ENCODE measurements at places on chromosomes 6 and 20.

GRCh38 chr20:55744896-55745295 is 260.4 kb downstream of the CBLN4 start:
- DNase-seq = no peak

DNA sequence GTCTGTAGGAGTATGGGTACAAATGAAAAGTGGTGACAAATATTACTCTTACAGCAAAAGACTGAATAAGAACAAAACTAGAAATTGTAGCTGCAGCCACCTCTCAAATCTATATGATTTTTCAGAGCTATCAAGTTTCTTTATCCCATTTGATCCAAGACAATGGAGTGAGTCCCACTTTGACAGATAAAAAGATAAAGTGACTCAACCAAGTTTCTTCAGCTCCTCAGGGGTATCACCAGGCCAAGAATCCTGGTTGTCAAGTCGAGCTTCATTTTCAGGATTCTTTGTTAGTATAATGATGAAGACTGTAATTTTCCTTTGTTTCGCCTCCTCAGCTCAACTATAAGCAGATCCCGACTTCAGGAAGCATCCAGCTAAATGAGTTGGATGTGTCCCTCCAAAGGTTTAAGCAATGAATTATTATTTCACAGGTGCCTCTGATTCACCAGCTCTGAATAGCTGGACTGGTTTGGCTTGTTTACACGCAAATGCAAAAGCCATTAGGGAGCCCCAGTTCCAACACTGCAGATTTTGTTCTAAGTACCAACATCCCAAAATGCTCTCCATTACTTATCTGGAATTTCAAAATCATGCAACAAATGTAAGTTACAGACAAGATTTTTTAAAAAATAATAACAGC is 238.9 kb downstream of the MAFB start:
- no peak for DNase-seq

- DNase-seq = no peak
Measured at GRCh38 chr6:23841116-23841515, 284.9 kb upstream of the NRSN1 start.

- no peak for DNase-seq
Measured at GRCh38 chr6:143579703-143580102, 68.2 kb upstream of the FUCA2 start.

- no peak for DNase-seq
Measured at GRCh38 chr6:3456395-3456897, 404 bp downstream of the SLC22A23 start.

GRCh38 chr20:59623583-59623982 is 19.2 kb downstream of the PHACTR3 start:
- DNase-seq = no peak

- DNase-seq = no peak
Measured at GRCh38 chr6:140988780-140989179, 1143.9 kb upstream of the GJE1 start.

- no peak for DNase-seq
Measured at GRCh38 chr20:57934007-57934805, 224.4 kb upstream of the PMEPA1 start.

DNA sequence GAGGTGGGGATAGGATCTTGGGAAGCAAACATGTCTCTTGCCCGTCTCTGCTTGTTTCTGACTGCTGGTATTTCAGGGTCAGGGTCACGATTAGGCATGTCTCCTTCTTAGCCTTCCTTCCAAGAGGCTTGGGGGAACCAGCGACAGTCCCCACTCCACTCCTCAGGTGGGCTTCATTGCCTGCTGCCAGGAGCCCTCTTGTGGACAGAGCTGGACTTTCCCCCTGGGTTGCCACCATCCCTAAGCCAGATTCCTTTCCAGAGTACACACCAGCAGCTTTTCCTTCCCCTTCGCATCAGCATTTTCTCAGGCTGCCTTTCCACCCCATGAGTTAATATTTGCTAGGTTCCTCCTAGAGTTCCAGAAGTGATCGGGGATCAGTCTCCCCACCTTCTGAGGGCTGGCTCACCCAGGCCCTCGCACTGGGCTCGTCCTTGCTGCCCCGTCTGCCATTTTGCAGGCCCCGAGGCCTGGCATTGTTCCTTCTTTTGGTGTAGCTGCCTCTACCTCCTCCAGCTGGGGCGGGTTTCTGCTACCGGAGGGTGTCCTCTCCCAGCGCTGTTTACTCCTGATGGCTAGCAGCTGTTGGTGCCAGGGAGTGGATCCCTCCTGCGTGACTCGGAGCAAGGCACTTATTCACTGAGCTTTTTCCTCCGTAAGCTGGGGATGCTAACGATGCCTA is 8.8 kb upstream of the C20orf144 start:
- peak; percentile 57 for DNase-seq

DNA sequence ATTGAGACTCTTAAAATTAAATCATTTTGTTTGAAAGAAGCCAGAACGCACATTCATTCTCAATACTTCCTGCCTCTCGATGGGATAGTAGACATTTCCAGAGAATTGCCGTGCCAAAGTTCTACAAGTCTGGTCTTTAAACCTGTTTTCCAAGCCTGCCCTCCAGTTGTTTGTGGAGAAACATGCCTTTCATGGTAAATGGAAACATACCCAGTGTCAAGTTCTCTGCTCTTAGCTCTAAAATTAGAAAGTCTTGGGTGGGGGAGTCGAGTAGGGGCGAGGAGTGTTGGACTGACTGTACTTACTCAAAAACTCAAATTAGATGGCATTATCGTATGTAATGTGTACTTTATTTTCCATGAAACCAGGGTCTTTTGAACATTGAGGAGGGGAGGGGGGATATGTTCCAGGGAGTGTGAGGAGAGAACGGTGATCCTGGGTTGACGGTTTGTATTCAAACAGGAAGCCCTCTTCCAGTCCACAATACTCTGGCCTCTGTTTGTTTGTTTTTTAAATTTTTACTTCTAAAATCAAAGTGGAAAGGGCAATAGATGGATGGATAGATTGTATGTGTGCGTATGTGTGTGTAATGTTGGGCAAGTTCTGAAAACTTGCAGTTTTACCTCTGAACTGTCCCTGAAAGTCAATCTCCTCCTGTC is 106.8 kb upstream of the ARMC2 start:
- DNase-seq = no peak

DNA sequence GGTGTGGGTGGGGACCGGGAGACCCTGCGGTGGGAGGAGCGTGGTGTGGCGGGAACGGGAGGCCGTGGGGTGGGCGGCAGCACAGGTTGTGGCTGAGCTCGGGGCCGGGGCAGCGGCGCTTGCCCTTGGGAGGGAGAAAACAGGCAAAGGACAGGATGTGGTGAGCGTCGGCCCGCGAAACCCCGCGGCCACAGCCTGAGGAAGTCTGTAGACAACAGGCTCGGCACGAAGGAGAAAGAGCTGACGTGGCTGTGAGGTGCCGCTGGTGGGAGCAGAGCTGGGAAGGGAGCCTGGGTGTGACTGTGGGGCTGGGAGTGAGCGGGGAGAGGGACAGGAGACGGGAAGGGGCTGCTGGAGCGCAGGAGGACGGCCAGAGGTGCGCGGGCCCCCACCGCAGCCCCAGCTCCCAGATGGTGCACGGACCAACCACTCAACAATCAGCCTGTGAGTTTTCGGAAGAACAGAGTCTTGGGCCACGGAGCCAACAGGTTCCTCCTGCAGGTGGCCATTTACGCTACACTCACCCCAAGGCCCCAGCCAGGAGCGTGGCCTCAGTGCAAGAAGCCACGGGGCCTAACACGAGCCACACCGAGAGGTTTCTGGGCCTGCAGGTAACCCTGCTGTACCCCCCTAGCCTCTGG is 202.8 kb downstream of the DLL1 start:
- DNase-seq = no peak

- no peak for DNase-seq
Measured at GRCh38 chr20:59458645-59459044, 145.7 kb upstream of the PHACTR3 start.

DNA sequence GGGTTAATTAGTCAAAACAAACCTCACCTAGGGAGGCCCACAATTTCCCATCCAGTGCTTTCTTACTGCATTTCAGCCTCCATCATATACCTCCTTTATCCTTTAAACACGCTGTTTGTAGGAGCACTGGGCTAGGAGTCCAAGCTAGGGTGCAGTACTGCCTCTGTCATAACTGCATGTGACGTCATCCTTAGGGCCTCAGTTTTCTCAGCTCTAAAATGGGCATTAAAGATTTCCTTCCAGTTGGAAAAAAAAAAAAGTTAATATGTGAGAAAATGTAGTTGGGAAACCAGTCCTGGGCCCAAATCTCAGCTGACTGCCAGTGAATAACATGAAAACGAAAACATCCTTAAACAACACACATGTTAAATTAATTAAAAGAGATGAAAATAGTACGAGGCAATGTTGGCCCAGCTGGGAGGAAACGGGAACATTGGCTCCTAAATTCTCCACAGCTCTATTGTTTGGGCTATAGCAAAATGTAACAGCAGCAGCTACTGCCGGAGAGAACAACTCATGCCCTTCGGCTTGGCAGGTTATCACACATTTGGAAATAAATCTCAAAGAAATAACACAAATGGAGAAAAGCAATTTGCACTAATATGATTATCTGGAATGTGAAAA is 79.9 kb upstream of the CCDC167 start:
- DNase-seq = no peak

GRCh38 chr6:106066989-106067388 is 19.1 kb upstream of the PRDM1 start:
- DNase-seq = no peak

- no peak for DNase-seq
Measured at GRCh38 chr6:52739627-52740026, 23.6 kb downstream of the GSTA2 start.

DNA sequence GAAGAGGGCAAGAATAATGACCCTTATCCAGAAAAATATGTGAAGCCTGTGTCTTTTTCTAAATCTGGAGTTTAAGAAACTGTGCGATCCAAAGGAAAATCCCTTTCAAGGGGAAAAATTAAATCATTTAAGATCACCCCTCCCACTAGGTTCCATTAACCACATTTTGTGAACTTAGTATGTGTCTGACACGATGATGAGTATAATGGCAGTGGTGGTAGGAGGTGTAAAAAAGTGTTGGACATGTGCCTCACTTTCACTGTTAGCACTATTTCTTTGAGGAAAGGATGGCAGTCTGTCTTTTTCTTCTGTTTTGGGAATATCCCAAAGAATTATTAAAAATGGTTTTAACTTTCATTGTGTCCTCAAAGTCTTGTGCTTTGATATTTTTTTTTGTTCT is 392.3 kb upstream of the CITED2 start:
- DNase-seq = no peak

DNA sequence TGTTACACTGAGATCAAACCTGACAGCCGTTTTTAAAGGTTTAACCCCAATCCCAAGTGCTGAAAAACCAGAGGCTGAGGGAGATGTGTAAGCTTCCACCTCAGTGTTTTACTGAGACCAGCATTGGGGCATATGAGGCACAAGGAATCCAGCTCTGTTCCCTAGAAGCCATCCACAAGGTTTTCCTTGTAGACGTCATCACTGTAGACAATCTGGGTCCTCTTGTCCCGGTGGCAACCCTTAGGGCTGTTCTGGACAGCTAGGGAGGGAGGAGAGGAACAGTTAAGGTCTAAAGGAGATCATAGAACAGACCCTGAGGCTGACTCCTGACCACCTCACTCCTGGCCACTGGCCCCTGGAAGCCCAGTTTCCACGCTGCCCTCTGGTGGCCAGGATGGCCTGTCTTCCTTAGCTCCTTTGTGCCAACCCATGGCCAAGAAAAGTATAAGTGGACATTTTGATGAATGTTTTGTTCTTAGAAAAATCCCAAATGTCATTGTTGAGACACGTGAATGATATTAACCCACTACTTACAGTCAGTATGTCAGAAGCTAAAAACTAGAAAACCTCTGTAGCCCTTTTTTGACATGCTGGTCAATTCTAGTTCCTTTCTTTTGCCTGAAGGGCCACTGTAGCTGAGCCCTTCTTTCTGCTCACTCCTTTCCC is 6.4 kb downstream of the CFB start:
- no peak for DNase-seq

DNA sequence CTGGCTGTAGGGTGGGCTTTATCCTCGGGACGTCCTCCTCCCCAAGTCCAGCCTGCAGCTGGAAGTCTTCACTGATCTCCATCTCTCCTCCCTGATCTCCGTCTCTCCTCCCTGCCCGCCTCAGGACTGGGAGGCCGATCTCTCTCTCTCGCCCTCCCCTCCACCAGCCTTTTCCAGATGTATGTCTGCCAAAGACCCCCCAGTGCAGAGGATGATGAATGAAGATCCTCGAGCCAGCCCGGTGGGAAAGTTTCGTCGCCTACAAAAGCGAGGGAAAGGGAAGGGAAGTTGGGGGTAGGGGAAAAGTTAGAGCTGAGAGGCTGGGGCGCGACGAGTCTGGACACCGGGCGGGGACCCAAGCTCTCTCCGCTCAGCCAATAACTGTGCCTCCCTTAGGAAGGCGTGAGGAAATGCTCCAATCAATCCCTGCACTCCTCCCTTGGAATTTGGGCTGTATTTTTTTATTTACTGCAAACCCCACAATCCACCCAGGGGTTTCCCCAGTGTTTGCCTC is 595 bp upstream of the SRF start:
- DNase-seq = peak; percentile 68

DNA sequence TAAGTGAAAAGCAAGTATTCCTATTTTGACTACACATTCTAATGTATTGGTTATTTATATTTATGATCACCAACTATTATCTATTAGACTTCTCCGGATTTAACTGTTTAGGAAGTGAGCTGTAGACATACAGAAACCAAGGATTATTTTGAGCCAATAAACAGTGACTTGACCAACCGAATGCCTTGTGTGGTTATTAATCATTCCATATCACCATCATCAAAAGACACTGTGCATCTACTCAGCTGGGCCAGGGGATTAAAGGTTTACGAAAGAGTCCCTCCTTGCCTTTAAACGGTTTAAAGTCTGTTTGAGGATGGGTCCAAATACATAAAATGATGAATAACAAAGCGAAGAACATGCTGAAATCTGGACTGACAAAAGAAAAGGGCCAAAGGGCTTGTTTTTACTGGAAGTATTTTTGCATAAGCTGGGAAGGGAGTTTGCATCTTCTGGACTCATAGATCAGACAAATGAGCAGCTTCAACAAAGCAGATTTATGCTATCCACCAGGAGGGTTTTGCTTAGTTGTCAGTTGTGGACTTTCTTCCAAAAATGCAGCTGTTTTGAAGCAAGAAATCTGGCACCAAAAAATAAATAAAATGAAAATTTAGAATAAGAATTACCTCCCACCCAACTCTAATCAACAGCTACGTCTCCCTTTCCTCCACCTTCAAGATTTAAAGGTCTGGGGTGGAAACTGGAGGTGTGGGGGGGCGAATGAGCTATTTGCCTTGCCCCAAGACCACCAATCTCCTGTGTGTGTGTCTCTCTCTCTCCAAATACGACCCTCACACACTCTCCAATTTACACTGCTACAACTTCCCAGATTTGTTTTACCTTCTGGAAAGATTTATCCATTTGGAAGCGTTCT is 33.6 kb upstream of the ID4 start:
- peak; percentile 3 for DNase-seq
